Activated T-cell treated with anti-CD3 and anti-CD28 coated beads, Interleukin-2, amount 50 U/mL, for 72 hours (primary cell): ENCODE measurements at places on chromosomes 1 and 21. TPM values are rescaled to one million over a fixed set of nuclear protein-coding genes. Genes with fewer than 3 reads are reported as not detected.

DNA sequence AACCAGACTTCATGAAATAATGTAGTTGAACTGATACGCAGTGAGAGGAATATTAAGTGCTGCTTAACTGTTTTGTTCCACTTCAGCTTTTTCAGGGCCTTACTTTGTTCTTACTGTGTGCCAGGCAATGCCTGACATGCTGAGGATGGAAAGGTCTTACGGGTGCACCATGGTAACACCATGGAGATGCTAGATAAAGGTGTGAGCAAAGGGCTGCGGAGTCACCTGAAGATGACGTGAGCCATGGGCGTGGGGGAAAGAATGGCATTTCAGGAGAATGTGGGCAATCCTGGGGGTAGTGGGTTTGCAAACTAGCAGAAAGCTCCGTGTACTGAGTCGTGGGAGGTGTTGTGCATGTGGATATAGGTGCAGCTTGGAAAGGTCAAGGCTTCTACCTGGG lies 27.3 kb downstream of the MAN1C1 start:
- DNase-seq, result no peak

- peak; percentile 55 for DNase-seq
These were observed 663 bp downstream of the CAMTA1 start for GRCh38 chr1:6785728-6786505.

GRCh38 chr1:224698015-224698451 lies 81.9 kb downstream of the CNIH3 start:
- no peak for DNase-seq

DNA sequence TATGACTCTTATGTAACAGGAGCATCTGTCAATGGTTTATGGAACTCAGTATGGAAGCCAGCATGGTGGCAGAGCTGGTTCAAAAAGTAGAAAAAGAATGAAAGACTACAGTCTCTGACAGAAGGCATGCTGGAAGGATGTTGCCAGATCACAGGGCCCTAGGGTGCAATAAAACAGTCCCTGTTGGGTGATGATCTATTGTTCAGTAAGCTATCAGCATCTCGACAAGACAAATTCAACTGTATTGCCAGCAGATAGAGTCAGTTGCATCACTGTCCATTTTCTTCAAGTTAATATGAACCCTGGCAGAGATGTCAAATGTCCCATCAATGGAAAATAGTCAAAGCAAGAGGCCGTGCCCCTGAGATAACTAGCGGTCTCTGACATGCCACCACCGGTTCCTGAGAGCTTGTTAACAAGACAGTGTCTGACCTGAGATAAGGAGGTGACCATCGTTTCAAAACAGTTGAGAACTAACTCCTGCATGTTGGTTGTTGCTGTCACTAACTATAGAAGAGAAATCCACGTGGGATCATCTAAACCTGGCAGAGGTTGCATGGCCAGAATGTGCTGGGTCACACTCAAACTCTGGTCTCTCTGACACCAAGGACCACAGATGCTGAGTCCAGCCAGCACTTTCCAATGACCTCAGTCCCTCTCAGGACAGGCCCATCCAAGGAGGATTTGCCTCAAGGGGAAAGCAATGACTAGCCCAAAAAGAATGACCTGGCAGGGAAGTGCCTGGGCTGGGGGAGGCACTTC lies 125.9 kb downstream of the RIPK4 start:
- DNase-seq, result no peak

ADCY10 gene
- total RNA-seq, result 0.07 TPM

FCRL2 gene
- total RNA-seq, result not detected

- DNase-seq, result no peak
These were observed 610.6 kb upstream of the ZP4 start for GRCh38 chr1:238501290-238501689.

- peak; percentile 74 for DNase-seq
These were observed 2.9 kb downstream of the GFI1 start for GRCh38 chr1:92483610-92484471.

PPIAL4G gene
- 0.14 TPM for total RNA-seq

GRCh38 chr1:40783001-40783905 lies at the start of gene KCNQ4:
Gene KCNQ4, plus strand, starts transcription at chr1:40783787. Its CDS starts 307 bp downstream, at chr1:40784094.
- no peak for DNase-seq

KIF2C gene
- 134 TPM for total RNA-seq

DNA sequence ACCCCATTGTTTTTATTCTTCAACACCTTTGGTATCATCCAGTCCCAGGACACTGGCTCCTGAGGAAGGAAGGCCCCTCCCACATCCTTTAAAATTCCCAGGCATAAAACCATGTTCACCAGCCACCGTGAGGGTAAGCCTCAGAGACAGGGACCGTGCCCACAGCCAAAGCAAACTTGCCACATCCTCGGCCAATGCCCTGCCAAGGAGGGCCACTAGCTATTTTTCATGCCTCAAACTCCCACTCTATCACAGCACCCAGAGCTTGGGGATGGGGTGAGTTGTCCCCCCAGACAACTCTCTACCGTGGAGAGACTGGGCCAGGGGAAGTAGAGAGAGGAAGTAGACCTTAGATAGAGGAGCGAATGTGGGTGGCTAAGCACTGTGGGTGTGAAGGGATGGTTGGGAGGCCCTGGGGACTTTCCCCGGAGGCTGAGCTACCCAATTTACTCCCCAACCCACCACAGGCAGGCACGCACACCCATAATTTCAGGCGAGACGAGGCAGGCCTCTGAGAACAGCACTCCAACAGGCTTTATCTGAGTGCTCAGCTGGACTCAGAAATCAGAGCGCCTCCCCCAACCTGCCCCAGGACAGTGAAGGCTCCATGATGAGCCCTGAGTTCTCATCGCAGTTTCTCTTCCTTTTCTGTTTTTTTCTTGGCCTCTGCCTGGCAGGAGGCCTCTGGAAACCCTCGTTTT lies 15.9 kb upstream of the BTG2 start:
- peak; percentile 91 for DNase-seq

DNA sequence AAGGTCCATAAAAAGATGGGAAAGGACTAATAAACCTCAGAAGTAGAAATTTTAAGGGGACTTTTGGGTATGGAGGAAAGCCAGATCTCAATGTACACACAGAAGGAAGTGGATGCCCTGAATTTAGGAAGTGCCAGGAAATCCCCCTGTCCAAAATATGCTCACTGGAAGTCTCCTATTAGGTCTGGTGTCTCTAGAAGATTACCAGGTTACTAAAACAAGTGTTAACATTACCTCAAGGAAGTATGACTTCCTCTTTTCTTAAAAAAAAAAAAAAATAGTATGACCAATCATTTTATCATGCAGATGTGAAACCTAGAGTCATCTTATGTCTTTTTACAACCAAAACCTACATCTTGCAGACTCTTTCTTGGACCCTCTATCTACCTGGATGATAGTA lies 30.7 kb downstream of the CD58 start:
- DNase-seq, result no peak

OPTC gene
- total RNA-seq, result not detected

GRCh38 chr1:183896466-183897048 lies 91.6 kb downstream of the RGL1 start:
- DNase-seq, result no peak
